ENCODE measurements at places on chromosomes 3 and 15.

DNA sequence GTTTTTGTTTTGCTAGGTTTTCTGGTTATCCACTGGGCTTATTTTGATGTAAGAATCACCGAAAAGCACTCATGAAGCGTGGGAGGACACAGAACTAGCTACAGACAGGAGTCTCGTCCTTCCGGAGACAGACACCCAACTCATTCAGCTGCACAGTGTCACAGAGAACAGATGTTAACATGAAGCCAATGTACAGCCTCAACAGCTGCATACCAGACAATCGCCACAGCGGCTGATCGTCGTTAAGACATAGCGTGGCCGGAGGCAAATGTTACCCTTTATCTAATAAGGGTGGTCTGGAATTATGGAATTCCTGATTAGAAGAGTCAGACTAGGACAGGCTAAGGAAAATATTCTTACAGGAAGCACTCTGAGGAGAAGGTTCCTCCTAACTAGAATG lies 1.1 kb upstream of the PYGO1 start:
- no peak for DNase-seq

DNA sequence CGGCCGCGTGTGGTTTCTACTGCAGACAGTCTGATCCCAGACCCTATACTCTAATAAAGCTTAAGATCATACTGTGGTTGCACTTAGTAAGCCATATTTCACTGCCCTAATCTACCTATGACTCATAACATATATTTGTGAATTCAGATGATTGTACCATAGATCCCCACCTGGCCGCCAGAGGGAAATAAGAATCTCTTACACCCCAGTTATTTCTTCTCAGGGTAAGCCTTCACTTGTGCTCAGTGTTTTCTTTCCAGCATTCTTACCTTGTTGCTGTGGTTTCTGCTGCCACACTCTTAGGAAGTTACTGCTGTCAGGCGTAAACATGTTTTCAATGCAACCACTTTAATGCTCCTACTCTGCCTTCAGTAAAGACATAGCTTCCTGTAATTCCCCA lies 105.9 kb downstream of the B3GALNT1 start:
- DNase-seq = no peak

GRCh38 chr15:43769584-43770228 lies 7.1 kb downstream of the ELL3 start:
- no peak for DNase-seq

- DNase-seq = no peak
These were observed 57.3 kb upstream of the PLXNA1 start for GRCh38 chr3:126925411-126926171.

- no peak for DNase-seq
These were observed 41.9 kb downstream of the NOX5 start for GRCh38 chr15:69056365-69056764.

- DNase-seq = no peak
These were observed 19.5 kb upstream of the CLDN18 start for GRCh38 chr3:137990427-137990826.

DNA sequence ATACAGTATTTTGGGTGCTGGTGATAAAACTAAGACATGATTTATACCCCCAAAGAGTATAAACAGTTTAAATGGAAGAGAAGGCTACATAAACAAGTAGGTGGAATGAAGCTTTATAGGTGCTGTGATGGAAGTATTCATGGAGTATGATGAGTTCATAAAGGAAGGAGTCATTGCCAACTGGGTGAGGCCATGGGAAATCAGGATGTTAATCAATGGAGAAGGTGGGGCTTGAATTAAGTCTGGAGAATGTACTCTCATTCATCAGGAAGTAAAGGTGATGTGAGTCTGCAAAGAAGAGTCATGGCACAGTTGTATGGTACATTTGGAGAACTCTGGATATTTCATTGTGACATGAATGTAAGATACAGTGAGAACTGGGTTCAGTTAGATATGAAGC lies 147.5 kb upstream of the MME start:
- DNase-seq = no peak

- DNase-seq = no peak
These were observed 353.9 kb upstream of the TPRG1 start for GRCh38 chr3:188817935-188818269.

- DNase-seq = peak; percentile 96
These were observed at the start of gene RBM15B for GRCh38 chr3:51391075-51391565. Gene RBM15B, plus strand, starts transcription at chr3:51391285. Its CDS starts 115 bp downstream, at chr3:51391400.

GRCh38 chr3:42045708-42046243 lies 45.4 kb upstream of the TRAK1 start:
- DNase-seq = no peak

GRCh38 chr15:48469681-48470080 lies 138.5 kb downstream of the DUT start:
- DNase-seq = no peak

DNA sequence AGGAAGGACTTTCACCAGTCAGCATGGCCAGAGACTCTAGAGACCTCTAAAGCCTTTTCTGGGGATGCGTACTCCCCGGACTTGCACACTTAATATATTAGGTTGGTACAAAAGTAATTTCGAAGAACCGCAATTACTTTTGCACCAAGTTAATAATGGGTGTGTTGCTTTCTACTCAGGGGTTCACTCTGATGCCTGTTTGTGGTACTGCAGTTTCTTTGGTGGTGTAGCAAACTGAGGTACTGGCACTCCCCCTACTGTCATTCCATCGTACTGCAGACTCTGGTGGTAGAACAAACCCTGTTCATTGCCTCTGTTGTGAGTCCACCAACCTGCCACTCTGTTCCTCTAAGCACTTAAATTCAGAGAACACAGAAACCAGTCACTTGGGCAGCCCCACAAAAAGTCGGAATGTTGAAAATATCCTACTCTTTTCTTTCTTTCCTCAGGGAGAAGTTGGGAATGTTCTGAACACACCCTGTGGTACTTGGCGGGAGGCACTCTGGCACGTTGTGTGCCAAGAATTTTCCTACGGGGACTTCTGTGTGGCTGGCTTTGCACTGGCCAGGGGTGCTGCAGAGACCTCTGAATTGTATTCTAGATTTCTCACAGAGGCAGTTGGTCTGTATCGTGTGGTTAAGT lies 46.3 kb downstream of the GABRG3 start:
- no peak for DNase-seq

- no peak for DNase-seq
These were observed 841 bp downstream of the EIF3J start for GRCh38 chr15:44537735-44538240.

DNA sequence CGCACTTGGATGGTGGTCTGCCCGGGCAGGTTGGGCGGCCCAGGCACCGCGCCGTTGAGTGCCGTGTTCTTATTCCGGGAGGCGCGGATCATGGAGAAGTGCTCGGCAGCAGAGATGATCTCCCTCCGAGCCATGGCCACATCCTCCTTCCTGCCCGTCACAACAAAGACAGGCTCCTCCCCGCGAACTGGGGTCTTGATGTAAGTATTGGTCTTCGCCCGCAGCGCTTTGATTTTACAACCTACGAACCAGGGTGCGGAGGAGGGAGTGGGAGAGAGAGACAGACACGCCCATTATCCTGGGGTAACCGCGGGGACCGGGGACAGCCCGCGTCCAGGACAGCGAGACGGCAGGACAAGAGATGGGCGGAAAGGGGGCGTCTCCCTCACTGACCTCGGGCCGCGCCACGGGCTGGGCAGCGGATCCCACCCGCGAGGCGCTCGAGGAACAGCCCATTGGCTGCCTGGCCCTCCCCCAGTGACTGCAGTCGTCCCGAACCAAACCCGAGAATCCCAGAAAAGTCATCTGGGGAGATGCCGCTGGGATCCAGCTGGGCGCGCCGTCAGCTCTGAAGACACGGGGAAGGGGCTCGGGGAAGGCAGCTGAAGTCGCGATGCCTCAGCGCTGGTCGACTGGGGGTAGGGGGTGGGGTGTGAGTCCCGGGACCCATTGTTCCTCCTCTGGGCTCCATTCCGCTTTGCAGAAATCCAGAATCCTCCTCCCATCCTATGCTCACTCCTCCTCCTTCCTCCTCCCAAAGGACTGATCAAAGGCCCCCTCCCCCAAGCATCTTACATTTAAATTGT lies 1.2 kb downstream of the MEX3B start:
- DNase-seq = peak; percentile 15

GRCh38 chr3:140315955-140316354 lies 361.9 kb upstream of the TRIM42 start:
- no peak for DNase-seq

GRCh38 chr15:66620341-66620740 lies 54.5 kb upstream of the LCTL start:
- no peak for DNase-seq

DNA sequence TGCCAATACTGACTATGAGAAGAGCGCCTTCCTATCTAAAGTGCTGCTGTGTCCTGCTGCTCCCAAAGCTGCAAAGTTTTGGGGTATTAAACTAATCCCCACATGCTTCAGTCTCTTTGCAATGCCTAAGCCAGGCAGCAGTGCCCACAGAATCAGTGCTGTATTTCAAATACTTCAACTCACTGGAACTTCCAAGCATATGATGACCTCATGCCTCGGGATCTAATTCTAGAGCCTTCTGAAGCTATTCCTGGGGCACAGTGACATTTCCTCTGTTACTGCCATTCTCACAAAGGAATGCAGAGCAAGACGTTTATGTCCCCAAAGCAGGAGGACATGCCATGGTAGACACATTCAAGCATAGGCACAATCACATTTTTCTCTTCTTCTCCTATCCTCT lies 78.5 kb downstream of the CD200 start:
- no peak for DNase-seq

DNA sequence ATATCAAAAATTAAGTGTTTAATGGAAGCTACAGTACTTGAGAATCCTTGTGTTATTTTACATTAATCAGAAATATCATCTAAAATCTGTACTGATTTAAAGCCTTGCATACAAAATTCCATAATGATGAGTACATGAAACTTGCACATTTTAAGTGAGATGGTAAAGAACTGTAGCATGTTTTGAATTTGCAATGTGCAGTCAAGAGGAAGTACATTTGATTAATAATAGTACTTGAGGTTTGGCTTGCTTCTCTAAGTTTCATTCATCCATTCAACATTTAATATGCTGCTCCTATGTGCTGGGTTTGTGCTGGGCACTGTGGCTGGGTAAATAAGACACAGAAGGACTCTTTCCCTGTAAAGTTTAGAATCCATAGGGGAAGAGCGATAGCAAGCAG lies 332.3 kb downstream of the CNTN3 start:
- no peak for DNase-seq

DNA sequence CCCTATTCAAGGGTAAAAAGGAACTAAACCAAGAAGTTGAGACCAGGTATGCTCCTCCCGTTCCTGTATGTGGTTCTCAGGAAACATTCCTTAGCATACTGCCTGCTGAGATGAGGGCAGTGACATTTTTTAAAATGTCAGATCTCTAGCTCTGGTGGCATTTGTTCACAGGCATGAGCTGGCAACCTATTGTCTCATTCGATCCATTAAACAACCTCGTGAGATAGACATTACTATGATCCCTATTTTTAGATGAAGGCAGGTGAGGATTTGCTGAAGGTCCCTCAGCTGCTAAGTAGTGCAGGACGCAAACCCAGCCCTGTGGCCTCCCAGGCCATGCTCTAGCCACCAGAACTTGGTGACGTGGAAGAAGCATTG lies 74.9 kb downstream of the SIDT1 start:
- no peak for DNase-seq

DNA sequence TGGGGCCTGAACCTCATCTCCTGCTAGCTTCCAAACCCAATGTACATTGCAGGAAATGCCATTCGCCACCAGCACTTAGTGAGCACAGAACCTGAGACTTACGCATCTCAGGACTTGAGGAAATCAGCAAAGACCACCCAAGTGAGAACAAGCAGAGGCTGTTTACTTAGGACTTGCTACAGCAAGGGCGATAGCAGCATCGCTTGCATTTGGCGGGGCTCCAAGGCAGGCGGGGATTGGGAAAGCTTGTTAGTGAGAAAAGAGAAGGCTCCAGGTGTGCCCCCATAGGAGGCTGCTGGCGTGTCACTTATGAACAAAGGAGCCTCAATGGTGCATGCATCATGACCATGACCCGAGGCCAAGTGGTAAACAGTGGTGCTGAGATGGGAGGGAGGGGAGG lies 19.7 kb downstream of the SLC6A20 start:
- no peak for DNase-seq

GRCh38 chr3:177804646-177805045 lies 607.4 kb upstream of the TBL1XR1 start:
- no peak for DNase-seq

DNA sequence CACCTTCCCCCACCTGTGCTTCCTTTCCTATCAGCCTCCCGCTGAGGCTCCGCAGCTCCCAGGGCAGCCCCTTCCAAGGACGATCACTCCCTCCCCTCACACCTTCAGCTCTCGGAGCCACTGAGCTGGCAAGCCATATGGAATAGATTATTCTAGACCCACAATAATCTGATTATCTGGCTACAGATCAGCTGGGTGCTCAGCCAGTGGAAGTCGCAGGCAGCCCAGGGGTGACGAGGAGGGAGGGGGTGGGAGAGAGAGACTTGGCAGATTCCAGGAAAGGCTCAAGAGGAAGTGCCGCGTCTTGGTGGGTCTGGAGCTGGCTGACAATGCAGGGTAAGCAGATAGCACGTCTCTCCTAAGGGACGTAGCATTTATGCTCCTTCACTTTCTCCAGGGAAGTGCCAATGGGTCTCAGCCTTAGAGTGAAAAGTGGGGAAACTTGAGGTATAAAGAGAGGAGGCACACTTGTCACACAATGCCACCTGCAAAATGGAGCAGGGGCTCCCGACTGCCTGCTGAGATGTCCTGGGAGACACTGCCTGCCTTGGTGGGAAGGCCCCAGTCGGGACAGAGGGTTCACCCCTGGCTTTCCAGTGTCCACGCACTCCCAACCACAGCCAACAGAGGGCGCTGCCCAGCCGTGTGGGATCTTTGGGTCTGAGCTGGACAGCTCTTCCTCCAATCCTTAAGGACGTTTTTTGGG lies 9.4 kb upstream of the MESP1 start:
- DNase-seq = peak; percentile 38

DNA sequence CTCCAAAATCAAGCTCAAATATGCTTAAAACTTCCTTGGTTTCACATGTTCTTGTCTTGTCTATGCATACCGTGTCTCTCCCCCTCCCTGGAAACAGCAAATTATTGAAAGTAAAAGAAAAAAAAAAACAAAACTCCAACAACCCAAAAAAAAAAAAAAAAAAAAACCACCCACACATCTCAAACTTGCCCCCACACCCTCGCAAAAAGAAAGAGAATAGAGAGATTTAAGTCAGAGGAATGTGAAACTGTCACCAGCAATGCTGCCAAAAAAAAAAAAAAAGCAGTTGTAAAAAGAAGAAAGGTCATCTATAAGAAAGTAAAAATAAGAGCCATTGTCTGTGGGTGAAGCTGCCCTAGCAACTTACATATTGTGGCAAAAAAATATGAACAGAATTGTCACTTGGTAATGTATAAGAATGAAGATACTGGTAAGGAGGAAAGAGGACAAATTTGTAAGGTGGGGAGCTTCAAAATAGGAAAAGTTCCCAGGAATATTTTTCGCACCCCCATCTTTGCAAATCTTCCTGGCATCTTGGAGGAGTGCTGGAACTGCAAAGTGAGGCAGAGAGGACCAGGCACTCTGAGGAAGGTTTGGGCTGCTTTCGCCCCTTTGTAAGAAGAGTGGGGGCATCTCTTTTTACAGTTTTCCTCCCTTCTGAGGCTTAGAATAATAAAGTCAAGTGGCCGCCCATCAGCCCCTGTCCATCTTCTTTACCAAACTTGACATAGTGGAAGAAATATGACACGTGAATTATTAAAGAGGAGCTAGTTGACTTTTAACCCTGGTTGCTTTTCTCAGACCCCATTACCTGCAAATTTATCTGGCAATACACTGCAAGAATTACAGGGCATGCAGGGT lies 81.8 kb downstream of the NR2F2 start:
- no peak for DNase-seq

- DNase-seq = no peak
These were observed 1162.4 kb downstream of the TUSC7 start for GRCh38 chr3:117871934-117872333.

- DNase-seq = no peak
These were observed 136.1 kb upstream of the UBE2E1 start for GRCh38 chr3:23669541-23670255.

GRCh38 chr15:66868918-66869317 lies 166.9 kb downstream of the SMAD6 start:
- no peak for DNase-seq
